Right atrium auricular region (tissue), 2 donors: ENCODE measurements at places on chromosomes 7 and 10. TPM values are rescaled to one million over a fixed set of nuclear protein-coding genes. Genes with fewer than 3 reads are reported as not detected.

HK1 gene
- total RNA-seq: 186 TPM

IL6 gene
- total RNA-seq: 3.6 TPM

ZNF467 gene
- total RNA-seq: 3.2 TPM

GLI3 gene
- total RNA-seq: 1.5 TPM

CAMK2G gene
- 12.1 TPM for total RNA-seq

CAV2 gene
- total RNA-seq: 180 TPM

OIT3 gene
- total RNA-seq: 0.67 TPM

WNT8B gene
- total RNA-seq: not detected

ASAH2 gene
- 1.8 TPM for total RNA-seq

COL28A1 gene
- 1.5 TPM for total RNA-seq

CDK1 gene
- 3.6 TPM for total RNA-seq

TUBAL3 gene
- 1.7 TPM for total RNA-seq

VSTM4 gene
- total RNA-seq: 22.7 TPM

RADIL gene
- 7.7 TPM for total RNA-seq

TYW1B gene
- 1.2 TPM for total RNA-seq

AGMO gene
- total RNA-seq: 0.48 TPM

SHTN1 gene
- total RNA-seq: 3.2 TPM

TACR2 gene
- 0.41 TPM for total RNA-seq

FOXP2 gene
- 2.0 TPM for total RNA-seq

SAP25 gene
- not detected for total RNA-seq

CPN1 gene
- total RNA-seq: not detected

CUX1 gene
- total RNA-seq: 71.1 TPM

SLC26A5 gene
- not detected for total RNA-seq

SEMA3A gene
- 6.1 TPM for total RNA-seq

FAM25G gene
- total RNA-seq: not detected

GJD4 gene
- total RNA-seq: not detected

RPEL1 gene
- not detected for total RNA-seq

UNCX gene
- not detected for total RNA-seq

PPIF gene
- total RNA-seq: 87.6 TPM

MACROH2A2 gene
- 19.6 TPM for total RNA-seq
